ENCODE measurements at places on chromosomes 7 and 10.
A peak's percentile ranks its signal among the peaks of the same experiment; 100 is the strongest.

- DNase-seq: no peak
Observed at GRCh38 chr7:29825775-29826529, 19.6 kb downstream of the WIPF3 start.

GRCh38 chr10:130804281-130804680 is 507.2 kb downstream of the TCERG1L start:
- no peak for DNase-seq

DNA sequence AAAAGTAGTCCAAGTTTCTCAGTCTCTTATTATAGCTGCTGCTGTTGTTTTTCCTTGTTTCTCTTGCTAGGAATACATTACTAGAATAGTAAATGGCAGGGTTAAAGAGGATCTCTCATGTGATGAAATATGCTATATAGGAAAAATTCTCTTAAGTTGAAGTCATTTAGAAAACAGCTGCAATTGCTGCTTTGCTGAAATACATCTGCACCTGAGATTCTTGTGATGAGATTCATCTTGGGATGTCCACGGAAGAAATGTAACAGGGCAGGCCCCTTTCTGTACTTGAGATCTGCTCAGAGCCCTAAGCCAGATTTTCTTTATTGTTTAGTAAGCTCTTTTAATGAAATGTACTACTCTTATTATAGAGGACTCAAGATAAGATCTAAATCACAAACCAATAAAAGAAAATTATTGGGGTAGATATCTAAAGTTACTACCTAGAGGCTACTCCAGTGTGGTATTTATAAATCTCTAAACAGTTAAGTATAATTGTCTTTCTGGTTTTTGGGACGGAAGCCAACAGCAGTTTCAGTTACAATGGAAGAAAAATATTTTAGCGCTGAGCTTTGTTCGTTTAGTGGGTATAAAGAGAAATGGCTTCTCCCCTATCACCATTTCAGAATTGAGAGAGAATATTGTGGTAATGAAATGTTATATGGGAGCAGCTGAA is 701.5 kb downstream of the KCNMA1 start:
- no peak for DNase-seq

DNA sequence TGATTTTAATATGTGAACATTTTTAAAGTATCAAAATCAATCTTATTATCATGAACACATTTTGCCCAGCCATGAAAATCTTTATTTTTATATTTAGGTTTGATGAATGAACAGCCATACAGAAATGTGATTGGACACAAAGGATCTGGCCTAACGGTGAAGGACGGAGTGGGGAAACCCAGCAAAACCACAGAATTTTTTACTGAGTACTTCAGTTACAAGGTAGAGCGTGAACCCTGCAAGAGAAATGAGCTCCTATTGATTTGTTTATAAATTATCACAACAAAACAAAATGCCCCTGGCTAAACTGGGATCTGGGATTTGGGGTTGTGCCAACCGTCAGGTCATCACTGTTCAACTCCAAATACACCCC is 118.8 kb downstream of the JAZF1 start:
- no peak for DNase-seq

DNA sequence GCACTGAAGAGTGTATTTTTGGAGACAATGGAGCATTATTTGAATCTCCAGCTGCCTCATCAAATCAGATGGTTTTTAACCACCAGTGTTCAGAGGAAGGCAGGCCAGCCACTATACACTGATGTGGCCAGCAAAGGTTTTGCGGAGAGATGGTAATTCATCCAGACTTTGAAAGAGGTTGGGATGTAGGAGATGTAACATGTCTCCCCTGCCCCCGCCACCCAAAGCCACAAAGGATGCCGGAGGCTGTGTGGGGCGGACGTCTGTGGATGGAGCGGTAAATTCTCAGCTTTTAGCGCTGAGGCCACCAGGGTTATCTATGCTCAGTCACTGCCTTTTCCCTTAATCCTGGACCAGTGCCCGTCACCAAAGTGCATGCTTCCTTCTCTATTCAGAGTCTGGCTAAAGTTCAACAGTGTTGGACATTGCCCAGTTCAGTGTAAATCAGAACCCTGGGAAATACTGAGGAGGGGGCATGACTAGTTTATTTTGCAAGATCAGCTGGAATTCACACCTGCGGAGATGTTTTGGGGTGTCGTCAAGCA is 3.7 kb upstream of the TRIP6 start:
- DNase-seq: no peak

- no peak for DNase-seq
Observed at GRCh38 chr10:124867304-124867703, 65.7 kb downstream of the ABRAXAS2 start.

DNA sequence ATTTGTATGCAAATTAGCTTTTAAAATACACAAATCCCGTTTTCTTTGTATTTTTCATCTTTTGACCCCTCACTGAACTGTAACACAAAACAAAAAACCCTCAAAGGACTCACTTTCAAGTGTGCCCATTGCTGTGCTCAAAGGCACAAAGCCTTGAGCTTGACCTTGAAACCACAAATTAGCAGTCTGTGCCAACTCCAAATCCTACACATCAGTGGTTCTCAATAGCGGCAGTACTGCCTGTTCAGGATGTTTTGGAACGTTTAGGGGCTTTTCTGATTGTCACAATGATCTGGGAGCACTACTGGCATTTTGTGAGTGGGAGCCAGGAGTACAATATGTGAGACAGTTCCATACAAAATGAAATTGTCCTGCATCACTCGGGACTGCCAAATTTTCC is 55.5 kb downstream of the KDM7A start:
- no peak for DNase-seq

- DNase-seq: no peak
Observed at GRCh38 chr10:4653160-4653559, 172.8 kb upstream of the AKR1E2 start.

DNA sequence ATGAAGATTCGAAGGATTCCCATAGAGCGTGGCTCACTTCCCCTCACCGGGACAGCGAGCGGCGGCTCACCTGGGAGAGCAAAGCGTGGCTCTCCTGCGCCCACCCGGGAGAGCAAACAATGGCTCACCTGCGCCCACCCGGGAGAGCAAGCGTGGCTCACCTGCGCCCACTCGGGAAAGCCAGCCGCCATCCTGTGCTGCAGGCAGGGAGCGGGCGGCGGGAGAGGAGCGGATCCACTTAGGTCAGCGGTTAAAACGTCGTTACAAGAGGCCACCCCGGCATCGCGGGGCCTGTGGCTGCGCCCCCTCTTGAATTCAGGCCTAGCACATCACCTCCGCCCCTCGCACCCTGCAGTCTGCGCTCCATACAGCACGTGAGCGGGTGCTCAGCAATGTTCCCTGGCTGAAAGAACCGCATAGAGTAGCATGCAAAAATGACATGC is 461 bp upstream of the FIGNL1 start:
- DNase-seq: peak; percentile 32

DNA sequence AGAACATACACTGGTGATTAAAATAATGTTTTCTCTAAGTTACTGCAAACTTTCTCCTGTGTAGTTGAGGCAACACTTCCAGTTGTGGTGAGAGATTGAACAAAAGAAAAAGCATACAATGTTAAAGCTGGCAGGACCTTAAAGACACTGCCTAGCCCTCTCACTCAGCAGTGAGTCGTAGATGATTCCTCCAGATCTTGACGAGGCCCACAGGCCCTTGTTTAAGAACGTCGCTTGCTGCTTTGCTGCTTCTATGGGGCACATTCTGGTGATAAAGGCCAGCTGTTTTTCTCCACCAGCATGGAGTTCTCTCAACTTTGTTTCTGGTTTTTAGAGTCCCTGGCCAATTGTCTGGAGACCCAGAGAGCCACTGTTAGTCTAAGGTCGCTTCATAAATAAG is 2.8 kb upstream of the DENND11 start:
- no peak for DNase-seq

DNA sequence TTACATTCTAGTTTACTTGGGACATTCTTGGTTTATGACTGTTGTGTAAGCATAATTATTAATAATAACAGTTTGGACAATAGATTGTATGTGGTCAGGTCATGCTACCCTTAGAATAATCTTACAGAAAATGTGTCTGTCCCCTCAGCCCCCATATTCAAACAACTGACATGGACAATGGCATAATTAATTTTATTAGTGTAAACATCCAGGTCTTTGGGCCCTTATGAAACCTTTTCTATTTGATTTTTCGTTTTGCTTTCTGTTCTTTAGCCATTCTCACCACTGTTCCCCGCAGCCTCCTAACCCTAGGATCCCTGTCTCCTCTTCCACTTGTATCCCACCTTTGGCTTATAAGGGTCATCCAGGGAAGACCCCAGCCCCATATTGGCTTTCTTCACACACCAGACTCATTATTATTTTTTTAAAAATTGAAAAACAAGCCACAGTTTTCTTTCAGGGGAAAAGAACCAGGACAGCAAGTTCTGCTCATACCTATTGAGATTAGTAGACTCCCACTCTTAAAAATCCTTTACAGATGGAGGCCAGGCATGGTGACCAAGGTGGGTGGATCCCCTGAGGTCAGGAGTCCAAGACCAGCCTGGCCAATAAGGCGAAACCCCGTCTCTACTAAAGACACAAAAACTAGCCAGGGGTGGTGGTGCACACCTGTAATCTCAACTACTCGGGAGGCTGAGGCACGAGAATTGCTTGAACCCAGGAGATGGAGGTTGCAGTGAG is 11.5 kb downstream of the VIM start:
- no peak for DNase-seq

- no peak for DNase-seq
Observed at GRCh38 chr7:43735802-43736603, 6.7 kb upstream of the COA1 start.

DNA sequence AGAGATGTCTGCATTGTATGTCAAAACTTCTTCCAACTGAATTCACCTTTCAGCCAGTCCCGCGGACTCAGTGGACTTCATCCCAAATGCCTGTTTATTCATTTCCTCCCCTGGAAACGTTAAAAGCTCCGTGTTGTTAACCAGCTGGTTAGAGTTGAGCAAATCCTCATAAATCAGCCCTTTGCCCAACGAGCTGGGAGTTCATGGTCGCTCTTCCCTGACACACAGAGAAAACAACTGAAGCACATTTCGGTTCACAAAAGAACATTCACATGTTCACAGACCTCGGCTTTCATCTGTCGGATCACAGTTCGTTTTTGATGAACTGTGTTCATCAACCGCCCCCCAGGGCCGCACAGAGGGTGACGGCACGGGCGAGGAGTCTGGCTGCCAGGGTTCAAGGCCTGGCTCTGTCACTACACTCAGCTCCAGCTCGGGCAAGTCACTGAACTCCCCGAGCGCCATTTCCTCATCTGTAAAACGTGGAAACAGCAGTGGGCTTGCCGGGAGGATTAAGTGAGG is 62.6 kb downstream of the GLI3 start:
- DNase-seq: no peak

DNA sequence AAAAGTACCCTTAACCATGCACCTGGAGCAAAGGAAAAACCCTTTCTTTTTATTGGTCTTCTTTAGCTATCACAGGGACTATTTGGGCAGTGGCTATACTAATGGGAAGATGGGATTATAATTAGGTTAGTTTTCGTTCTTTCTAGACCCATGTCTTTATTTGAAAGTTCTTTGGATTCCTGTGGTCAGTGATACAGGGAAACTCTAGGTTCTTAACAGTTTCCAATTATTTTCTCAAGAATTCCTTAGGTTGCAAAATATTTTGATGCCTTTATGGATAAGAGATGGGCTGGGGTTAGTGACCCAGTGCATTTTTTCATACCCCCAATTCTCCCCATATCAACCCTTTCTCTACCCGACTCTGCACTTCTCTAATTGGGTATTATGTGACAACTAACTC is 49.0 kb downstream of the ADD3 start:
- DNase-seq: no peak

DNA sequence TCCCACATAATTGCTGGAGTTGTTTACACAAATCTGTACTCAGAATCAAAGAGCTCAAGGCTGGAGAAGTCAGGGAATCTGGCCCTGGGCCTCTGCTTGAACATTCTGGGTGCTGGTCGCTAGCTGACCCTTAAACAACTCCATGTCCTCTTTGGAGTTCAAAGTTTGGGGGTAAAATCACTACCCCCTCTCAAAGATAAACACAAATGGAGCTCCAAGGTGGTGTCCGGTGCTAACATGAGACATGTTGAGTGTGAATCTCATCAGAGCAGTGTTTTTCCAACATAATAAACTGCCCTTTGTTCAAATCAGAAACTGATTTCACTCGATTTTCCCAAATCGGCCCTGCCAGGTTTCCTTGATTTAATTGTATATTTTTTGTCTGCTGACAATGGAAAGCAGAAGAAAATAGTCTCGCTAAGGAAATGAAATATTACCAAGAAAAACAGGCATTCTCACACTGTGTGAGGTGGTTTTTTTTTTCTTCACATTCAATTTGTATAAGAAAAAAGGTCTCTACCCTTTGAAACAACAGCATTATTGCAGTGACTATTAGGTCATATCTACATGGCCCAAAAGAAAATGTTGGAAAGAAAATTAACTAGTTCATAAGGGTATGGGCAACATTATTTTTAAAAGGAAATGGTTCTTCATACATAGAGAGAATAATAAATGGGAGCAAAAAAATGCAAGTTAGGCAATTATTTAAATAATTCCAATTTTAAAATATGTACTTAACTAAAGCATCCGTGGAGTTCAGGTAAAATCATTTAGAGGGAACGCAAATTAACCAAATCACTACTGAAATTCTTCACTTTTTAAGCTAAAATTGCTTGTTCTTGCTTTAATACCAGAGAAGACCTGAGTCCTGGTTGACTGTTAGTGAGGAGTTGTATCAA is 56.1 kb upstream of the CAPZA2 start:
- no peak for DNase-seq

- no peak for DNase-seq
Observed at GRCh38 chr10:116151076-116151475, 121.9 kb downstream of the GFRA1 start.

GRCh38 chr10:15775513-15775912 is 55.8 kb upstream of the ITGA8 start:
- DNase-seq: no peak

- peak; percentile 46 for DNase-seq
Observed at GRCh38 chr7:107463139-107464078, 6.4 kb upstream of the GPR22 start.

- no peak for DNase-seq
Observed at GRCh38 chr7:24417526-24418120, 133.6 kb downstream of the NPY start.

DNA sequence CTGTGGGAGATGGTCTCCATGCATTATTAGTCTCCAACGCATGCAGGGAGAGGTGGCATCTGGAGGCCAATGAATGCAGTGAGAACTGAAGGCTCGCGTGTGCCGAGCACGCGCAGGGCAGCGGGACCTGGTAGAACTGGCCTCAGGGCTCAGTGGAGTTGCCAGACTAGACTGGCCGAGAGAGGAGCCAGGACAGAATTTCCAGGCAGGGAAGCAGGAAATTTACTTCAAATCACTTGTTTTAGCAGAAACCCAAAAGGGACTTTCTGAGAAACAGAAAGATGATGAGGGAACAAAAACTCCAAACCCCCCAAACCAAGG is 311.0 kb upstream of the IMMP2L start:
- DNase-seq: no peak

- no peak for DNase-seq
Observed at GRCh38 chr7:37535841-37536240, 87.2 kb upstream of the ELMO1 start.
